ENCODE measurements at places on chromosomes 7 and 10.

- no peak for DNase-seq
These were observed 48.3 kb upstream of the CDC14C start for GRCh38 chr7:48876087-48876486.

DNA sequence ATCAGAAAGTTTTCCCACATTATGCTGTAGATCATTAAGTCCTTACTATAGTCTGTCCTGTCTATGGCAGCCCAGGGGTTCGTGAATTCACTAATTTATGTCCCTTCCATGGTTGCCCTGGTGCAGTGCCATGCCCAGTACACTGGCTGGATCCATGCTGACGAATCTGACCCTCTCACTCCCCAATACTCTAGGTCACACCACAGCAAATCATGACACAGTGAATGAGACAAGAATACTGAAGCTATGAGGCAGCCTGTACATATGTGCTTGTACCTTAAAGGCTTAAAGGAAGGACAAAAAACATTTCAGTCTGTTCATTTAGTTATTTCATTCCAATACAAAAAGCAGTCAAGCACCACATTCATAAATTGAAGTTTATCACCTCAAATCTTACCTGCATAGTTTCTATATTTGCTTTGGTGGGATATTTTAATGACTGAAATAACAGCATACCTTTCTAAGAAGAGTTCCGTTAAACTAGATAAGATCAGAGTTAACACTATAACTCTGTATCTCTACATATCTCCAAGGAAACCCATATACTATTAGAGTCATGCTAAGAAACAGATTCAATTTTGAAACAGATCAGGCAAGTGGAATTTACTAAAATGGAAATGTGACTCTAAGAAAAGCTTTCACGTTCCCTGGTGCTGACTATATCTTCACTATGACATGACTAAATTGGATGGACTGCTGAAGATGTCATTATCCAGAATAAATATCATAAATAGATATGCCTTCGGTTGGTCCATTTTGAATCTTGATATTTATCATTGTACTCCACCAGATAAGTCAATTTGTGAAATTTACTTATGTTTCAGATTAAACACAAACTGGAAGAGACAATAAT, 36.7 kb downstream of the OSBPL3 start:
- DNase-seq: no peak

- no peak for DNase-seq
These were observed 21.9 kb upstream of the FOXP2 start for GRCh38 chr7:114392686-114393085.

DNA sequence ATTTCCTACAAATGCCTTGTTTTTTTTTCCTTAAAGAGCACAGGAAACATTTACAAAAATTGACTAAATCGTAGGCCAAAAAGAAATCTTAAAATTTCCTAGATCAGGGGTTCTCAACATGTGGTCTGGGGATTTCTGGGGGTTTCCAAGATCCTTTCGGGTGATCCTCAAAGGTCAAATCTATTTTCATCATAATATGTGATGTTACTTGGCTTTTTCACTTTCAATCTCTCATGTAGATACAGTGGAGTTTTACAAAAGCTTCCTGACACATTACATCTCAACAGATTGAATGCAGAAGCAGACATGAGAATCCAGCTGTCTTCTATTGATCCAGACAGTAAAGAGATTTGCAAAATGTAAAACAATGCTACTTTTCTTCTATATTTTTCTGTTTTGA, 497.3 kb downstream of the INHBA start:
- no peak for DNase-seq

DNA sequence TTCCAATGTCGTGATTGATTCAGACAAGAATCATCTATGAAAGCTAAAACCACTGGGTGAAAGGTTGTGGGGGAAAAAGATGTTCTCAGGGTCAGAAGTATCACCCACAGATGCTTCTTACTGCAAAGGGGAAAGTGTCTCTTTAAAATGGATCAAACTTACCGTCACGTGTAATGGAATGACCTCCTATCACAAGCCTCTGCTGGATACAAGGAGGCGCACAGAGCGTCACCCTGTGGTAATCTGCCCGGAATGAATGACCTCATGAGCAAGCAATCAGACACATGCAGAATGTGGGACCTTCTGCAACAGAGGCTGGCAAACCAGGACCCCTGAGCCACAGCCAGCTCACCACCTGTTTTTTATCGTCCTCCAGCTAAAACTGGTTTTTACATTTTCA, 33.0 kb downstream of the WIPF3 start:
- peak; percentile 23 for DNase-seq

- no peak for DNase-seq
These were observed 28.1 kb downstream of the DNMBP start for GRCh38 chr10:99981581-99982199.

DNA sequence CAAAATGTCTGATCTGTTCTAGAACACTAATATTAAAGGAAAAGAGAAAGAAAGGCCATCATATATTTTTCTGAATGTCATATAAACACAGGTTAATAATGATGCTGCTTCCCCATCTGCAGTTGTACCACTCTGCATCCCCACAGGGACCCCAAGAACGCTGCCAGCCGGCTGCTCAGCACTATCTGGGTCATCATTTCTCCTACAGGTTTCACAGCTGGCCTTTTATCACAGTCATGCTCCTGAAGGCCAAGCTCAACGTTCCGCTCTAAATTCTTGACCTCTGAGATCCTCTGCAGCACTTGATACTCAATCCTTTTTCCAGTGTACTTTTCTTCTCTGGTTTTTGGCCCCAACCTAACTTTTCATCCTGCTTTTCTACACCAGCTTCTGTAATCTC, 4.8 kb downstream of the IDI1 start:
- DNase-seq: no peak

GRCh38 chr7:99557196-99557607, 1.2 kb upstream of the ZNF655 start:
- DNase-seq: peak; percentile 9

DNA sequence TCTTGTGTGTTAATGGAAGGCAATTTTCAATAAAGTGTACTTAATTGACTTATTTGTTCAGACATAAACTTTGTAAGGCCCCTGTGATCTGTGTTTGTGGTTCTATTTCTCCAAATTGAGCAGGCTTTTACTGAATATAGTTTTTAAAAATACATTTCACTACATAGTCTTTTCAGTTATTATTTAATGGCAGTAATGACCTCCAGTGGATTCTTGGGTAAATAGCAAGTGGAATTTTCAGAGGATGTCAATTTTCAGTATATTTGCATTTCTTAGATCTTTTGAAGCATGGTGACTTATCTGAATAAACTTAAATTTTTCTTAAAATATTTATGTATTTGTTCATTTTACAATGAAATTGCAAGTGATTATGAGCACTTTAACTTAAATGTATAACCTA, 203.1 kb upstream of the PCLO start:
- no peak for DNase-seq

GRCh38 chr7:121530227-121531174, 134.4 kb upstream of the FAM3C start:
- DNase-seq: peak; percentile 49
